ENCODE measurements at places on chromosomes 4 and X.

GRCh38 chr4:1366371-1367229, 19.6 kb downstream of the UVSSA start:
- DNase-seq = peak; percentile 81

DNA sequence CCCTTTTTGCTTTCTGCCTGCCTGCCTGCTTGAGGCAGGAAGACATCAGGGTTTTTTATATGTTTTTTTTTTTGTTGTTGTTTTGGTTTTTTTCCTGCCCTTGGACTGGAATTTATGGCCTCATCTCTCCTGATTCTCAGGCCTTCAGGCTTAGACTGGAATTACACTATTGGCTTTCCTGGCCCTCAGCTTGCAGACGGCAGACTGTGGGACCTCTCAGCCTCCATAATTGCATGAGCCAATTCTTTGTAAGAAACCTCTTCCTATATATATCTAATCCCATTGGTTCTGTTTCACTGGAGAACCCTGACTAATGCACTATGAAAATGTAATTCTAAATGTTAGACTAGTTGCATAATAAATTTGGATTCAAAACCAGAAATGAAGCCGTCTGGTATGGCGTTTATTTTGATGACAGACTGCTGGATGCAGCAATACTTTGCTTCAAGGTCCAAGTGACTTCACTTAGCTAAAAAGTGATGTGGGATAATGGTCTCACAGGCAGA, 59.0 kb downstream of the SEL1L3 start:
- no peak for DNase-seq

DNA sequence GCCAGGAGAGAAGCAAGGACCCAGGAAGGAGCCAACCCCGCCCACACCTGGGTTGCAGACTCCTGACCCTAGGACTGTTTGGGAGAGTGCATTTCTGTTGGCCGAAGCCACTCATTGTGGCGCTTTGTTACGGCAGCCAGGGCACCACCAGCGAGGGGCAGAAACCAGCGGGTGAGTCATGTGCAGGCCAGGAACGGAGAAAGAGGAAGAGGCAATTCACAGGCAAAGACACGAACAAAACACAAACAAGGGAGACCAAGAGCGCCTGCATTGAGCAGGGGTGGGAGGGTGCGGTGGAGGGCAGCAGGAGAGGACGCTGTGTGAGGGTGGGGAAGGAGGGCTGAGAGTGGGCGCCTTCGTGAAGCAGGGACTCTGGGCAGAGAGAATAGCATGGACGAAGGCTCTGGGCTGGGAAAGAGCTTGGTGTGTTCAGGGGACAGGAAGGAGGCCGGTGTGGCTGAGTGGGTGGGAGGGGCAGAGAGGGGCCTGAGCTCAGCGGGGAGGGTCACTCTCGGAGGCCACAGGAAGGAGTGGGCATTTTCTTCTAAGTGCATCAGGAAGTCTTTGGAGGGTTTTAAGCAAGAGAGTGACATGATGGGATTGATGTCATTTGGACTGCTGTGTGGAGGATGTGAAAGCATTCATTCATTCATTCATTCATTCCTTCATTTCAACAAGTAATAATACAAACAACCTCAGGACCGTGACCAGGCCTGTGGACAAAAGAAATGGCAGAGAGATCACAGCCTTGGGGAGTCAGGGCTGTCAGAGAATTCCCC, 12.2 kb upstream of the WFS1 start:
- peak; percentile 41 for DNase-seq

DNA sequence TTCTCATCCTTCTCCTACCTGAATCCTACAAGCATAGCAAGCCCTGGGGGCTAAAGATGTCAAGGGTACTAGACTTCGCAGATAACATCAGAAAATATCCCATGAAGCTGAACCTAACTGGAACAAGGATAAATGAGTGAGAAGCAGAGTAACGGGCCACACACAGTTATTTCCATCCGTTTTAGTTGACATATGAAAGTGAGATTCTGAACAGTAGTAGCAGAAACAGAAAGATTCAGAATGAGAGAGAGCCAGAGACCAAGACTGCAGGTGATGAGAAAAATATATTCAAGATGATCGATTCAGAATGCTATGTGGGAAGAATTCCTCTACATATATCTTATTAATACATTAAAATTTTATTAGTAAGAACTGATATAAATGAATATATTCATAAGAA, 165.1 kb downstream of the TSPAN5 start:
- no peak for DNase-seq

- DNase-seq = no peak
Measured at GRCh38 chr4:20984576-20984836, 284.2 kb downstream of the PACRGL start.

DNA sequence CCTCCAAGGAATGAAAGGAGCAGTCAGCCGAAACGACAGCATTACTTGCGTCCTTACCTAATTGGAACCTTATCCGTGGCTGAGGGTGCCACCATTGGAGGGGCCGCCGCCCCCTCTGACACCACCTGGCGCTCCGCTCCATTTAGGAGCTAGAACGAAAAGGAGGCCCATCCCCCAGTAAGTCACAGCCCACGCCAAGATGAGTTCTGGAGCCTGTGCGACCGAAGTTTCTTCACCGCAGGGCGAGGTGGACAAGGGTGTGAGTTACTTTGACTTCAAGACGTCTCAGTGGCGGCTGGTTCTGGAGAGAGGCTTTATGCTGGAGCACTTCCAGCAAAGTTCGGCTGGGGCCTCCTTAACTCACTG, 729 bp upstream of the IRF2 start:
- no peak for DNase-seq

DNA sequence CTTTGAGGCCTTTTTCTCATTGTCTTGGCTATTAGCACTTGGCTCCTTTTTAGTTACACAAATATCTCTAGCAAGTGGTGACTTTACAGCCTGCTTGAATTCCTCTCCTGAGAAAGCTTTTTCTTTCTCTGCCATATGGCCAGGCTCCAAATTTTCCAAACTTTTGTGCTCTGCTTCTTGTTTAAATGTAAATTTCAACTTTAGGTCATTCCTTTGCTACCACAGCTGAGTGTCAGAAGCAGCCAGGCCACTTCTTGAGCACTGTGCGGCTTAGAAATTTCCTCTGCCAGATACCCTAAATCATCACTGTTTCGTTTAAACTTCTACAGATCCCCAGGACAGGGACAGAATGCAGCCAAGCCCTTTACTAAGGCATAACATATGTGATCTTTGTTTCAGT, 222.4 kb downstream of the FBXO8 start:
- no peak for DNase-seq

DNA sequence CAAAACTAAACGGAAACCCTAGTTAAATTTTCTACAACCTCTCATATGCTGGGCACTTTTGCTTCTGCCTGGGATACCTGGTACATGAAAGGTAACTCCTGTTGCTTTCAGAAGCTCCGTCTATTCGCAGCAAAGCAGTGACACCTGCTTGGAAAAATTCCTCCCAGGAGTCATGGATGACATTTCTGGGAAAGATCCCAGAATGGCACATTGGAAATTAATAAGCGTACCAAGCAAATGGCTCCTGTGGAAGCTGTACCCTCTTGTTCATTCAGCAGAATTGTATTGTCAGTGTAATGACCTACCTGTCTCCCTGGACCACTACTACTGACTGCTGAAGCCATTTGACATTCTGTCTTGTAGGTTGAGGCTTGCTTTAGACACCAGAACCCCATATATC, 349.7 kb upstream of the NOCT start:
- DNase-seq = no peak

DNA sequence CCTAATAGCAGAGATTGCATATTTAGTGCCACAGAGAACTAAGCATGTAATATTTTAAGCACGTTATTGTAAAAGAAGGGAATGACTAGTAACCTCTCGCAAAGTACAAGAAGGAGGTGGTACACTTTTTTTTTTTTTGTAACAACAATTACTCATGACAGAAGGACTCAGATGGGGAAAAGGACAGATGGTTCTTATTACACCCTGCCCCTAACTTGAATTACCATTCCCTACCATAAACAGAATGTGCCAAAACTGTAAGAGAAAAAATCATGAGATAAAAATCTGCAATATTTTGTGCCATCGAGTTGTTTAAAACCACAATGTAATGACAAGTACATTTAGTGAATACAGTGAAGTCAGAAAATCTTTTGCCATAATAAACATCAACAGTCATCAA, 33.0 kb upstream of the RAPGEF2 start:
- no peak for DNase-seq

DNA sequence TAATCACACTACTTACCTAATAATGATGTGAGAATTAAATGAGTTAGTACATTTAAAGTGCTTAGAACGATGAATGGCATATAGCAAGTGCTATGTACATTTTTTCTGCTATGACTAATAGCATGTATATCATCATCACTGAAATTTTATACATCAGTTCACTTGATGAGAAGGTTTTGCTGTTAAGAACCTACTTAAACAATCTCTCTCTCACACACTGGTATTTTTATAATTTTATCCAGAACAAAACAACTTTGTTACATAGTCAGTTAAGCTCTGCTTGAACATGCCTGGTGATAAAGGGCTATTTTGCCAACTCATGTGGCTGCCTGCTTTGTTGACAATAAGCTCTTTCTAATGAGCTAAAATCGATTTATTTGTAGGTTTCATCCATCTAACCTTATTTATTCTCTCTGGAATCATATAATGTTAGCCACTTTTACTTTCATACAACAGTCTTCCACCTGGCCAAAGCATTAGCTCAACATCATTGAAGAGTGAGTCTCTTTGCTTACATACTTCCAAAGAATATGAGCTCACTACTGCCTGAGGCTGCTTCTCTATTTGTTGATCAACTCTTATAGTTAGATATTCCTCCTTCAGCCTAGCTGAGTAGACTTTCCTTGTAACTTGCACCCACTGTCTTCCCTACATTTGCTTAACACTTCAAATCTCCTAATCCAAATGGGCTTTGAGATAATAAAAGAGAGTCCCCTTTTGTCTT, 372.7 kb upstream of the BOD1L1 start:
- DNase-seq = no peak

DNA sequence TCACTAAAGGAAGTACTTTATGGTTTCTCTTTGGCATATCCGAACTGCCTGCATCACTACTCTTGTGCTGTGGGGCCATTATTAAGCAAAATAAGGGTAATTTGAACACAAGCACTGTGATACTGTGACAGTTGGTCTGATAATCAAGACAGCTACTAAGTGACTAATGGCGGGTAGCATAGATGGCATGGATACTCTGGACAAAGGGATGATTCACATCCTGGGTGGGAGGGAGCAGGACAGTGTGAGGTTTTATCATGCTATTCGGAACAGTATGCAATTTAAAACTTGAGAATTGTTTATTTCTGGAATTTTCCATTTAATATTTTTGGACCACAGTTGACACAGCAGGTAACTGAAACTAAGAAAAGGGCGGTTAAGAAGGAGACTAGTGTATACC, 52.6 kb upstream of the CITED1 start:
- DNase-seq = no peak

GRCh38 chr4:16442296-16442695, 216.0 kb upstream of the TAPT1 start:
- no peak for DNase-seq

DNA sequence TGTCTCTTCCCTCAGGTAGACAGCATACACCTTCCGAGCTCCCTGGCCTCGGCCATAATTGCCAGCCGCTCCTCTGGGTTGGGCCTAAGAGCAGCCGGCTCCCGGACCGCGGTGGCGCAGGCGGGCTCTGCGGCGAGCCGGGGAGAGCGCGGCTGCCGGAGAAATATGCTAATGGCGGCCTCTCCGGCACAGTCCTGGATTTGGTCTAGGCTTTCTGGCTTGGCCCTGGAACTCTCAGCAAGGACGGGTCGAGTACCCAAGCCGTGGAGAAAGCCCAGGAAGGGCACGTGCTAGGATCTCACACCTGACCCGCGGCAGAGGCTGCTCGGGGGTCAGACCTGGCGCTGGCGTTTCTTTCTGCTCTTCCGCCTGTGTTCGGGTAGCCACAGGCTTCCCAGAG, 18.6 kb upstream of the ZIC3 start:
- DNase-seq = no peak

- no peak for DNase-seq
Measured at GRCh38 chr4:184669251-184669650, 19.7 kb downstream of the PRIMPOL start.

DNA sequence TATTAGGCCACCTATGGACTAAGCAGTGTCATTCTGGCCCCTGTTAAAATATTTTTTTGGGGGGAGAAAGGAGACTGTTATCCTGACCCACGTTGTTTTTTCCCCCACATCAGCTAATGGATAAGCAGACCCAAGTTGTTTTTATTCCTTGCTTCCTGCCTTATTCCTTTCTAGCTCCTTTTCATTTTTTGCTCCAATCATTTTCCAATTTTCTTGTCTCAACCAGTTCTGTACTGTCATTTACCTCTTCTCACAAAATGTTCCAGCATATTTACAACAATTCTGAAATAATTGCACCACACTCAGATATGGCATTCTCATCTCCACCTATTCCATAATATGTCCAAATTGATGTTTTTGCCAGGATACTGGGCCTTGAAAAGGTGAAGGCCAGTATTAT, 150.3 kb downstream of the NEXMIF start:
- no peak for DNase-seq

DNA sequence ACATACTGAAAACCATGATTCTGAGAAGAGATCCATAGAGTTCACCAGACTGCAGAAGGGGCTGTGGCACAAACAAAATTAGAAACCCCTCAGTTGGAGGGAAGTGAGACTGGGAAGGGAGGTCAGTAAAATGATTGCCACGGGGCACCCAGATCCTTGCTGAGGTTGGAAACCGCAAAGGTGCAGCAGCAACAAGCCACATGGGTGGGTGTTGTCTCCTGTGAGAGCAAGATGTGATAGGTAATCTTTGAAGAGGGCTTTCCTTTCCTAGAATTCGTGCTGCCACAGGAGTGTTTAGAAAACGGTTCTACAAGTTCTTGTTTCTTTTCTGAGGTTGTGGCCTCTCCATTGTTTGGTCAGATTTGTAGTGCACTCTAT, 85.5 kb downstream of the NFKB1 start:
- DNase-seq = no peak

- no peak for DNase-seq
Measured at GRCh38 chr4:155811083-155811482, 52.3 kb downstream of the GUCY1B1 start.

- no peak for DNase-seq
Measured at GRCh38 chrX:10660171-10660570, 39.8 kb upstream of the MID1 start.

DNA sequence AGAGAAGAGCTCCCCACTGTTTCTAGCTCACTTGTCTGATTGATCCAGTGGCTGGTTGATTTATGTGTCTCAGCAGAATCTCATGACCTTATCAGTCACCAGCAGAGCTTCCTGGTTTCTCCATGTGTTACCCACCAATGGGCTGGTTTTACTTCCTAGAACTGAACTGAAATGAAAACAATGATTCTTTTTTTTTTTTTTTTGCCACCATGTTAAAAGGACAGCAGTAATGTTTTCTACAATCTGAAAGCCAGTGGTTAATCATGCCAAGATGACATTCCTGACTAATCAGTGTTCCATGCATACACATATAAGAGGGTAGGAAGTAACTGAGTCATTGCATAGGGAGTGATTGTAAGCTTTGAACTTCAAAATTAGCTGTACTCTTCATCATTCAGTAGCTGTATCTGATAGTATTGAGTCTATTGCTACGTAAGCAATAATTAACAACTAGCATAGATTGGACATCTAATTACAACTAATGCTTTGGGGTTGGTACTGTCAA, 67.7 kb downstream of the SLC4A4 start:
- DNase-seq = no peak
